NCI-H2081 (cell line): ENCODE measurements at places on chromosomes 16 and 17.
A peak's percentile ranks its signal among the peaks of the same experiment; 100 is the strongest.

GRCh38 chr16:12802661-12803060 lies 1.0 kb downstream of the CPPED1 start:
- DNase-seq = no peak

GRCh38 chr17:66812571-66812970 lies 22.3 kb upstream of the CACNG5 start:
- DNase-seq = no peak

- no peak for DNase-seq
Observed at GRCh38 chr17:3796822-3797170, 4.2 kb downstream of the ITGAE start.

- DNase-seq = no peak
Observed at GRCh38 chr17:42274253-42274542, 2.0 kb downstream of the STAT5B start.

DNA sequence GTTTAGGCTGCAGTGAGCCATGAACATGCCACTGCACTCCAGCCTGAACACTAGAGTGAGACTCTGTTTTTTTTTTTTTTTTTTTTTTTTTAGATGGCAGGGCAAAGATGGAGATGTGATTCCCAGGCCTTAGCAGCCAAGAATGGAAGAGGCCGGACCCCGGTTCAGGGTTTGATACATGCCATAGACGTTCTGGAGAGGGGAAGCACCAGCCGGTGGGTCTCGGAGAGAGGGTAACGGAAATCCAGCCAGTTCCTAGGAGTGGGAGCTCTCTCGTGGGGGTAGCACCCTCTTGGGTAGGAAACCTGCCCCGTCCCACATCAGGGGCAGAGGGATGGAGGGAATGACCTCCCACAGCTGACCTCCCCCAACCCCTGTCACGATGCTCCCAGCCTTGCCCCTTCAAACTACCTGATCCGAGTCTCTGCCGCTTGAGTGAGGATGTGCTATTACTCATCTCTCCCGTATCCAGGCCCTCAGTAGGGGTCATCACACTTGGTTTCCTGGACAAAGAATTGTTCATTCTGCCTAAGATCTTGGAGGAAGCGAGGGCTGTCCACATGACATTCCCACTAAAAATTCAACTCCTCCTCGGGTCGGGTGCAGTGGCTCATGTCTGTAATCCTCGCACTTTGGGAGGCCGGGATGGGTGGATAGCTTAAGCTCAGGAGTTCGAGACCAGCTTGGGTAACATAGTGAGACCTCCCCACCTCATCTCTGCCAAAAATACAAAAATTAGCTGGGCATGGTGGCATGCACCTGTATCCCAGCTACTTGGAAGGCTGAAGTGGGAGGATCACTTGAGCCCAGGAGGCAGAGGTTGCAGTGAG lies 47.3 kb downstream of the MIS12 start:
- no peak for DNase-seq

DNA sequence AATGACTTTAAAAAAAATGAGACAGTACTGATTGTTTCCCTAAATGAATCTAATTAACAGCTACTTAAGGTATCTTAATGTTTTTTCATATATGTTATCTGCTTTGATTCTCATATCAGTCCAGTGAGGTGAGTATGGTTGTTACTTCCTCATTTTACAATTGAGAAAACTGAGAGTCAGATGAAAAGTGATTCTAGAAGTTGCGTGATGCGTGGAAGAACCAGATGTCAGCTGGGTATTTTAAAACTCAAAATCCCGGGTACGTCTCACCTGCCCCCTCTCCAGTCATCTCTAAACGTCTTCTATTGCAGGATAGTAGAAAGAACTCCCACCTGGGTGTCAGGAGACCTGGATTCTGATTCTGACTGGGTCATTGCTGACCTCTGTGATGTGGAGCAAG lies 89.2 kb downstream of the MAP2K6 start:
- DNase-seq = no peak

GRCh38 chr17:48478224-48479013 lies 48.4 kb upstream of the SKAP1 start:
- no peak for DNase-seq

DNA sequence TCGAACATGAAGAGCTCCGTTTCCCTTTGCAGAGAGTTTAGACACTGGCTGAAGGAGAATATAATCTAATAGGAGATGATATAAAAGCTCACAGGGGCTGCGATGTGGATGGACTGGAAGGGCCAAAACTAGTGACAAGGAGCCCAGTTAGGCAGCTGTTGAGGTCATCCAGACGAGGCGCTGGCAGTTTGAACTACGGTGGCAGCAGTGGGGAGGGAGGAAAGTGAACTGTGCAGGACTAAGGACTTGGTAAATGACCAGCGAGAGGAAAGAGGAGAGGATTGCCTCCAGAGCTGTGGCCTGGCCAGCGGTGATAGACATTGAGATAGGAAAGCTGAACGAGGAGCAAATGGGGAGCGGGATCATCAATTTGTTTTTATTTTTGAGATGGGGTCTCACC lies 14.6 kb upstream of the YWHAE start:
- no peak for DNase-seq

GRCh38 chr17:1019451-1019850 lies 22.5 kb downstream of the TIMM22 start:
- no peak for DNase-seq

- no peak for DNase-seq
Observed at GRCh38 chr16:54236773-54237172, 49.8 kb downstream of the IRX3 start.

DNA sequence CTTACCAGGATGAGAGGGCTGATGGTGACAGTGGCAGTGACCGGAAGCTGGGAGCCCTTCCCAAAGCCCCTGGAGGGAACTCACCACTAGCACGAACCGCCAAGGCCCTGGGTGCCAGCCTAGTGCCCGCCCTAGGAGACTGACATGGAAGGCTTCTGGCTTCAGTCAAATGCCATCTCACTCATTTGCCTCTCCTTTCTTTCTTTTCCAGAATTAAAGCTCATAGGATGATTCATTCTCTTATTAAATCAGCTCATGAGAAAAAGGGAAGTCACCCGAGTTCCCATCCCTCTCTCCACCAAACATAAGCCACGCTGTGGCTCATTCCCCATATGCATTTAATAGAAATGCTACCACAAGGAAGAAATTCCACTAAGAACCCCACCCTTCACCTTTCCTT lies 12.1 kb downstream of the CUEDC1 start:
- no peak for DNase-seq

GRCh38 chr16:86739808-86740207 lies 161.5 kb downstream of the FOXL1 start:
- no peak for DNase-seq

DNA sequence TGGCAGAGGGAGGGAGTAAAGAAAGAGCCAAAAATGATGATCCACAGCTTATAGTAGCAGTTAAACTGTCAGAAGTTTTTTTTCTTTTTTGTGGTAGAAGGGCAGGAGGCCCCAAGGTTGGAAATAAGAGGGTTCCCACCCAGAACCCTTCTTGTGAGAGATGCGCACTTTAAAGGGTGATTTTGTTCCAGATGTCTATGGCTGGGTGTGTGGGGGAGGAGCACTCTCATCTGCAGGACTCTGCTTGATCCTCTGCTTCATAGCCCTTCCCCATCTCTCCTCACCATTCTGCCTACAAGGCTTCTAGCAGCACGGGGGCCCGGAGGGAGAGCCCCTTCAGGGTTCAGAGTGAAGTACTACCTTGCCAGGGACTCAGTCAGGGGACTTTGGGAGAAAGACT lies 6.4 kb downstream of the ATXN1L start:
- no peak for DNase-seq

GRCh38 chr17:2706911-2707510 lies 4.6 kb downstream of the CLUH start:
- no peak for DNase-seq

GRCh38 chr17:41913798-41914197 lies 5.0 kb downstream of the ACLY start:
- DNase-seq = no peak

GRCh38 chr16:52512297-52512987 lies 34.5 kb downstream of the TOX3 start:
- no peak for DNase-seq

DNA sequence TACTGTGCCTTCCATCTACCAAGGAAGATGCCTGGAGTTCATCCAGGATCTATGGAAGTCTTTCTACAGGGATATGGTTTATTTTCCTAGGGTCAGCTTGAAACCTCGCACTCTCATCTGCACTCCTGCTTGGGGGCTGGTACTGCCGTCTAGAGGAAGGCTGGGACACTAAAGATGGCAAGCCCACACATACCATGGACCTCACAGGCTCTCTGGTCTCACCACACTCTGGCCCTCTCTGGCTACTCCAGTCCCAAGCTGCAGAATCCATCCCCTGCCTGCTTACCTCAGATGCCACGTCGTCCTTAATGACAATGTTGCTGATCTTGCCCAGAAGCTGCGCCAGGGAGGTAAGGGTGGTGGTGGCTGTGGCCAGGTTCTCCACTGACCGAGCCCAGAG lies 2.1 kb upstream of the UNC119 start:
- DNase-seq = no peak

GRCh38 chr16:17230932-17231581 lies 239.7 kb downstream of the XYLT1 start:
- DNase-seq = no peak

DNA sequence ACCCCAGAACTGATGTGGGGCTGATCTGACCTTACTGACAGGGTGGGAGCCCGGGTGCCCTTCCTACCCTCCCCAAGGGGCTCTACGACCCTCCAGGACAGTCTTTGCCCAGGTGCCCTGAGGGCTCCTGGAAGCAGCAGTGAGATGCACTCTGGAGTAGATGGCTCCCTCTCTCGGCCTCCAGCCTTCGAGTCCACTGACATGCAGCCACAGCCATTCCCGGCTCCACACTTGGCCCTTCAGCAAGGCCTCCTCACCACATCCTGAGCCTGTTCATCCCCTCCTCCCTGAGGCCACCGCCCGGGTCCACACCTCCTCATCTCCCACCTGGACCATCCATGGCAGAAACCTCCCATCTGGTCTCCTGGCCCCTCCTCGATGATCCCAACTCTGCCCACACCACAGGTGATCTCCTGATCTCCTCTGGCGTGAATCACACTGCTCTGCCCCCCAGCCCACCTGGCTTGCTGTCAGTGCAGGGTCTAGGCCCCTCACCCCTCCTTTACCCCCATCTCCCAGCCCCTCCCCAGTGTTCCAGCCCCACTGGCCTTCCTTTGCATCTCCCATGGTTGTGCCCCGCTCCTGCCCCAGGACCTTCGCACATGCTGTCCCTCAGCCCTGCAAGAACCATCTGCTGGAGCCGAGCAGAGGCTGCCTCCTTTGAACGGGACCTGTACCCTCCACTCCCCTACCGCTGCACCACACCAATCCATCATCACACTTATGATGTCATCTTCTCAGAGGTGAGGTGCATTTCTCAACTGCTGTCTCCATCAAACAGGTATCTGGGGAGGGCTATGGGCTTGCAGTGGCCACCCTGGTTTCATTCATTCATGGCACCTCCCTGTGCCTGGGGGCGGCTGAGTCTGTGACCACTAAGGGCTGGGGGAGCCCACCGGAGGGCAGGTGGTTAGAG lies 44.7 kb downstream of the SOCS1 start:
- DNase-seq = no peak

- peak; percentile 19 for DNase-seq
Observed at GRCh38 chr16:9061358-9061813, 30.1 kb upstream of the HAPSTR1 start.

- peak; percentile 60 for DNase-seq
Observed at GRCh38 chr17:78172249-78173051, 4.1 kb downstream of the SYNGR2 start.

GRCh38 chr16:79184464-79185030 lies 416.0 kb downstream of the MAF start:
- DNase-seq = no peak

DNA sequence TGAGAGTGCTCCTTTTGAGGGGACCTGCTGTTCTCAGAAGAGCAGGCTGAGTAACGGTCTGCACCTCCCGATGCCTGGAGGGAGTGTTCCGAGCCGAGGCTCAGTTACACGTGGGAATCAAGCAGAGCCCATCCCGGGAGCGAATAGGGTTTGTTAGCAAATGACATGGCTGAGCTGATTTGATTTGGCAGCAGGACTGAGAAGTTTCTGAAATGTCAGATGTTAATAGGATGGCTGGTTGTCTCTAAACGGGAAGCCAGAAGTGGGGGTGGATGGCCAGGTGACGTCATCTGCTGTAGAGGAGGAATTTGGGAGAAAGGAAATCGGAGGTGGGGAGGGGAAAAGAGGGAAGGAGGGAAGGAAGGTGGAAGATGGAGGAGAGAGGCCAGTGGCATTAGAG lies 128.0 kb downstream of the RAP1GAP2 start:
- no peak for DNase-seq

GRCh38 chr16:80931801-80932707 lies 74.6 kb downstream of the CMC2 start:
- peak; percentile 31 for DNase-seq

GRCh38 chr17:44906010-44906646 lies 6.9 kb upstream of the EFTUD2 start:
- DNase-seq = no peak

DNA sequence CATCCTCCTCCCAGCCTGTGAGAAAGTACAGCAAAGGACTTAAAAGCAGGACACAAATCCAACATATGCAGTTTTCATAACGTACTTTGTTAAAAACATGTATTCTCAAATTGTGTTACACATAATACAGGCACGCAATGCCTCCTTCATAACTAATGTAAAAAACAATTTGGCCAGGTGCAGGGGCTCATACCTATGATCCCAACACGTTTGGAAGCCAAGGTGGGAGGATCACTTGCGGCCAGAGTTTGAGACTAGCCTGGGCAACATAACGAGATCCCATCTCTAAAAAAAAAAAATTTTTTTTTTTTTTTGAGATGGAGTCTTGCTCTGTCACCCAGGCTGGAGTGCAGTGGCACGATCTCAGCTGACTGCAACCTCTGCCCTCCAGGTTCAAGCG lies 20.4 kb downstream of the TEX2 start:
- no peak for DNase-seq

GRCh38 chr17:77828749-77829539 lies 129.6 kb upstream of the TNRC6C start:
- no peak for DNase-seq

DNA sequence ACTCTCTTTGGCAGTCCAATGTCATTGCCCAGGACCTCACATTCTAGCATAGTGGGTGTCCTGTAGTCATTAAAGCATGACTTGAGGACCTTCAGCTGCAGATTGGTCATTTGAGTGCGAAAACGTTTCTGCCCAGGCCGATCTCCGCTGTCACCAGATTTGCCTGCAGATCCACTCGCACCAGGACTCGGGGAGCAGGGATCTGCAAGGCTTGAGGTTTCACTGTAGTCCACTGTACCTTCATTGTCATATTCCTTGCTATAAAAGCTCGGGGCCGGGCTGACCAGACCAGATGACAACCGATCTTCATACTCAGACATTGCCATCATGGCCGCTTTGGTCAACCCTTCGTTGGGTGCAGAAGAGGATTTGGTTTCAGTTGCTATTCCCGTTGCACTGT lies 254.2 kb downstream of the ZFHX3 start:
- DNase-seq = no peak

GRCh38 chr17:957856-958421 lies 21.6 kb downstream of the NXN start:
- DNase-seq = no peak

GRCh38 chr16:3518292-3518985 lies 17.6 kb downstream of the CLUAP1 start:
- peak; percentile 11 for DNase-seq

DNA sequence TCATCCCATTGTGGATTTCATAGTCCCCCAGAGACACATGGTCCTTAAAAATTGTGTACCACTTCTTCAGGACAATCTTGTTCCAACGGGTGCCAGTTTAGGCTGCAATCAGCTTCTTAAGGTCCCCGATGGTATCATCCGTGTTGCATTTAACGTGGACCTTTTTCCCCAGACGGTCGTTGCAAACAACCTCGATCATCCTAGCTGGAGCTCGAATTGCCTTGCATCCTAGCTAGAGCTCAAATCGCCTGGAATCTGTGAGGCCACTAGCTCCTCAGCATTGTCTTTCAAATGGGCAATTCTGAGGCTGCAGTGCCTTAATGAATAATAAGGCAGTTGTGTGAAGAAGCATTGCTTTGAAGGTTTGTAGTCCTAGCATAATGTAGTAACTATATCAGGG lies 37.7 kb upstream of the RHBDL3 start:
- no peak for DNase-seq
